ENCODE measurements at places on chromosomes 3 and 15.

- DNase-seq: no peak
Observed at GRCh38 chr15:66232267-66232625, 21.3 kb downstream of the MEGF11 start.

- DNase-seq: no peak
Observed at GRCh38 chr3:188170461-188171459, 16.8 kb downstream of the LPP start.

DNA sequence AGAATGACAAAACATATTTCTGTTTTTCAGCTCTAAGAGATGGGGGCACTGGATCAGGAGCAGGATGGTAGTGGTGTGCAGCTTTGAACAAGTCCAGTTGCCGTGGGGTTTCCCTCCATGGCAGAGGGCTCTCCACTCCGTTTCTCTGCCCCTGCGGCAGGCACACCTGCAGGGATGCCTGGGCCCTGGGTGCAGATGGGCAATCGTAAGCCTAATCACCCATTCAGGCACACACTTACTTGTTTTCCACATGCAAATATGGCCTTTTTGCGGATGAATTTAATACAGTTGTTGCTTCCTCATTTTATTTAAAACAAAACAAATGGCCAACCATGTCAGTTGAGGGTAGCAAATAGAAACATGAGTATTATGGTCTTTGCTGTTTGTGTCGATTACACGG lies 85.1 kb downstream of the LPP start:
- no peak for DNase-seq

- no peak for DNase-seq
Observed at GRCh38 chr15:42084465-42085235, 9.7 kb downstream of the PLA2G4D start.

DNA sequence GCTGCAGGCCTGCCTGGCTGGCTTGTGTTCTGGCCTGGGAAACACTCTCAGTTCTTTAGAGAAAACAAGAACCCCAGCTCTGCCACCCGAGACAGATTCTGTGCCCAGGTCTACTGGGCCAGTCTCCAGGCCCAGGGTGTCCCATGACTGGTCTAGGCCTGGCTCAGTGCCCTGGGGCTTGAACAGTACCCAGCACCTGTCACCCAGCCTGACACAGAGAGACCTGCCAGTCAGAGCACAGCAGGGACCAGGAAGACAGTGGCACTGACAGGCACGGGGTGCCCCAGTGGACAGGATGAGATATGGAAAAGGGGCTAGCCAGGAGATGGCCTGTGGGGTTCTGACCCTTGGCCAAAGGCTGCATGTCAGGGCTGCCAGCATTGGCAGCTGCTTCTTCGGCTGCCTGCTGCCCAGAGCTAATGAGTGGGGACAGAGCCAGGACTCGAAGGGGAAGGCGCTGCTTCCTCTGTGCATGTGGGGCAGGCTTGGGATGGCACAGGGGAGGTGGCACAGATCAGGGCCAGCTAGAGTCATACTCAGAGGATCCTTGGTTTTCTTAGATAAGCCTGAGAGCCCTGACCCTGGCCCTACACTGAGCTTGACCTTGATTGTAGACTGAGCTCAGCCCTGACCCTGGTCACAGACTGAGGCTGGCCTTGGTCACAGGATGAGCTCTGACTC lies 15.1 kb downstream of the CCDC33 start:
- DNase-seq: no peak

DNA sequence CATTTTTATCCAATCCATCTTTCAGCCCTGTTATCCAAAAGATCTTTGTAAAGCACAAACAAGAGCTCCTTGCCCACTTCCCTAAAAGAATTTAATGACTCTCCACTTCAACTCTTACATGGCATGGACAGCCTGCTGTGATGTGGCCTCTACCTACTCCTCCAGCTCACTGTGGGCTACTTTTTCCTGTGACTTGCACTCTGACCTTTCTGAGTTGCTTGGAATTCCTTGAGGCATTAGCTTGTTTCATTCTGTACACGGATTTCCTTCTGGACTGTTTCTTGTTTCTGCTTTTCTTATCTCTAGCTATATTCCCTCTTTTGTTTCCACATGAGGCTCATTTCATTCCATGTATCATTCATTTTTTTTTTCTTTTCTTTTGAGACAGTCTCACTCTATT lies 15.2 kb downstream of the QTRT2 start:
- DNase-seq: no peak

GRCh38 chr3:115102046-115102445 lies 45.0 kb downstream of the ZBTB20 start:
- no peak for DNase-seq

DNA sequence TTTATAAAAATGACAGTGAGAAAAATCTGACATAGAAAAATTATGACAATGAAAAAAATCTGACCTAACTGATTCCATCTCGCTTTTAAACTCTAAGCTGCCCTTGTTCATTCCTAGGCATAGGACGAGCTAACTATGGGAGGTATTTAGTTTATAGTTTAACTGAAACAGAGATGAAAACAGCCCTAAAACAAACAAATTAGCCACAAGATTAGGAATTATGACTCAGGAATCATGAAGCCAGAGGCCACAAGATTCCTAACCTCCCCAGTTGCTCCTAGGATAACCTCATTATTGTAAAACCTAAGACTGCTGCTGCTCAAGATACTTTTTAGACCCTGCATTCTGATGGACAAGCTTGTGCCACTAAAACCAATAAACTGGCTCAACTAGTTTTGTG lies 122.7 kb upstream of the MNS1 start:
- no peak for DNase-seq

- DNase-seq: no peak
Observed at GRCh38 chr3:169969174-169970095, 2.8 kb downstream of the SEC62 start.

- DNase-seq: no peak
Observed at GRCh38 chr3:154552338-154552737, 122.3 kb upstream of the GPR149 start.

DNA sequence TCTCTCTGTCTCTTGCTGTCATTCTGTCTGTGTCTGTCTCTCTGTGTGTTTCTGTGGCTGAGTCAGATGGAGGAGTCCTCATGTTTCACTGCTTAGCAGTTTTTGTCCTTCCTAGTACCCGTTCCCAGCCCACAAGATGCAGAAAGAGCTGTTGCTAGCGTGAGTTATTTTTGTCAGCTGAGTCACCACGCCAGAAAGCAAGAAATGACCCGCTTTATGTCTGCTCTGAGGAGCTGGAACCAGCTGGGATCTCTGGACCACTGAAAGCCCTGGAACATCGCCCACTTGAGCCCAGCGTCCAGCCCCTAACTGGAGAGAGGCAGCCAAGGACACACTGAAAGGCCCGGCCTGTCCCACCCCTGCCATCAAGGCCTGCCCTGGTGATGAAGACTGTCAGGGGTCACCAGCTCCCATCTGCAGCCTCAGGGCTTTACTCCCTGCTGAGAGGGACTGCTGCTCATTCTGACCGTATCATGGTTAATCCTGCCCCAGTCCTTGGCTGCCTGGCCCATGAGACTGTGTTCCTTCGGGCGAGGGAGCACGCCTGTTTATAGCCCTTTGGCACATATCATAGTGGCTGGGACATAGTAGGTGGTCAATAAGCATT lies 101.7 kb upstream of the TPM1 start:
- no peak for DNase-seq

DNA sequence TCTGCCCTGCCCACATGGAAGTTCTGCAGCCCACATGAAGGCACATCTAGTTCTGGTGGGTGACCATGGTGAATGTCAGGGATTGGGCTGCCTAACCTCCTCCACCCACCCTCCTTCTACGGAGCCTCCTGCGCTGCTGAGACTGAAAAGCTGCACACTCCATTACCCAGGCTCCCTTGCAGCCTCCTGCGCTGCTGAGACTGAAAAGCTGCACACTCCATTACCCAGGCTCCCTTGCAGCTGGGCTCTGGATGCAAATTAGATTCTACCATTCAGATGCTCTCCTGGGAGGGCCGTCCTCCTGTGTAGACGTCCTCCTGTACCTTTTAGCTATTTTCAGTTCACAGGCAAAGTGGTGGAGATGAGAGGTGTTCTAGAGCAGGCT lies 32.1 kb downstream of the POMGNT2 start:
- no peak for DNase-seq

DNA sequence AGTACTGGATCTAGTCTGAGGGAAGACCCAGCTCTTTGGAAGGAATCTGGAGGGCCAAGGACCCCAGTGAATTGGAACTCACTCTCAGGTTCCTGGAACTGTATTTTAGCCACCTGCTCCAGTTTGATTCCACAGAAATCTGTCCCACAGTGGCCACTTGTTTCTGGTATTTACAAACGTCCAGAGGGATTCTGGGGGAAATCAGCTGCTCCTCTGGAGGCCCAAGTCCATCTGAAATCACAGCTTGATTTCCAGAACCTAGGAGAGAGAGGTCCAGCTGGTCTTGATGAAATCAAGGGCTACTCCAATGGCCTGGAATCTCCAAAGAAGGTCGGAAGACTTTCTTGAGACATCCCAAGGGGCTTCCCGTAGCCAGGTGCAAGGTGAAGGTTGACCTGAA lies 132.3 kb upstream of the UMPS start:
- no peak for DNase-seq

- DNase-seq: peak; percentile 65
Observed at GRCh38 chr3:70550723-70551319, 238.4 kb upstream of the MDFIC2 start.

- no peak for DNase-seq
Observed at GRCh38 chr15:63077952-63078351, 35.4 kb downstream of the TPM1 start.

Data from KG1 (cell line).